C1 segment of cervical spinal cord (tissue), 14 donors: ENCODE measurements at places on chromosomes 7 and 10.
A peak's percentile ranks its signal among the peaks of the same experiment; 100 is the strongest.

DNA sequence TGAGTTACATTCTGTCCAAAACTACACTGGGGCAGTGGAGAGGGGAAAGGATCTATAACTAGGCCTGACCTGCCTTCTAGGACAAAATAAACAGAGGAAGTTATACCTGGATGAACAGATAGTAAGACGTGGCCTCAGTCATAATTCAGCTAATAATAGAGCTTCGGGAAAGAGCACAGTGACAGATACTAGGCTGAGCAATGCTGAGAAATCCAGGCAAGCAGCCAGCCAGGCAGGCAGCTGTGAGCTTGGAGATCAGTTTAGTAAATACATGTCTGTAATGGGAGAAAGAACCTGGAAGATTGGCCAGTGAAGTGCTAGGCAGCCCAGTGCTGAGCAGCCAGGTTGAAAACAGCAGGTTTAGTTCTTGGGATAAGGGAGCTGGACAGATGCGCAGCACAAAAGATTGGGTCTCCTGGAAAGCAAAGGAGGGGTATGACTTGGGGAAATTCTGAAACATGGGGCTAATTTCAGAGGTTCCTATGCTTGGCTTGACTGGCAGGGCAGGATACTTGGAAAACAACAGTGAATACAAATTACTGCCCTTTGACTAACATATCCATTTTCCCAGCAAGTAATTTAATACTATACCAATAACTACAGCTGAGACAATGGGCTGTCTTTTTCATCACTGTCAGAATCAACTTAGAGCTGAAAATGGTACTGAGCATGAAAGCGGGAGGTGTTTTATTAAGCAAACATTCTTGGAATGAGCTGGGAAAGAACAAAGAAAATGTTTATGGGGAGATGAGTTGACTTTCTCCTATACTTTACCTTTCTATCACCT is 140.8 kb downstream of the DGKB start:
- peak; percentile 21 for DNase-seq

GRCh38 chr10:32318476-32318896 is 28.5 kb downstream of the EPC1 start:
- no peak for DNase-seq

DNA sequence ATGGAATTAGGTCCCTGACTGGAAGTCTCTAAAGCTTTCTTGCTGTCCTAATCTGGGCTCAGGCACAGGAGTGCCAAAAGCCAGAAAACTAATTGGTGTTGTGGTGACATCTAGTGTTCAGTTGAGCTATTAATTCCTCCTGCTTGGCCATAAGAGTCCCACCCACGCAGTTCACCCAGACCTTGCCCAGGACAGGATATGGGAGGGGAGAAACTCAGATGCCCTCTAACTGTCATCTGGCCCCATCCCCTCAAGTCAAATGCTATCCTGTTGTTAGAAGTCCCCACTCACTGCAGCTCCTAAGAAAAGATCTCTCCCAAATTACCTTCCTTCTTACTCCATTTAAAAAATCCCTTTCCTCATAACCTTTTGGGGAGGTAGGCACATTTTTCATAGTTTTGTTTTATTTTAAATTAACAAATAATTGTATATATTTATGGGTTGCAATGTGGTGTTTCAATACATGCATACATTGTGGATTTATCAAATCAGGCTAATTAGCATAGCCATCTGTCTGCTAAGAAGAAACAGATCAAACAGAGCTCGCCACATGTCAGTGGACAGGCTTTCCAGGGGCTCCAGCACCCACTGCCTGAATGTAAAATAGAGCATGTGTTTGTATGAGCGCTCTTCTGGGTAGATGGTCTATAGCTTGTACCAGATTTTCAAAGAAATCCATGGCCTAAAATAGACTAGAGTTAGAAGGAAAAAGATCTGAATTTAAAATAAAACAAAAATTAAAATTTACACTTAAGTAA is 84.0 kb downstream of the GSAP start:
- DNase-seq: peak; percentile 24

DNA sequence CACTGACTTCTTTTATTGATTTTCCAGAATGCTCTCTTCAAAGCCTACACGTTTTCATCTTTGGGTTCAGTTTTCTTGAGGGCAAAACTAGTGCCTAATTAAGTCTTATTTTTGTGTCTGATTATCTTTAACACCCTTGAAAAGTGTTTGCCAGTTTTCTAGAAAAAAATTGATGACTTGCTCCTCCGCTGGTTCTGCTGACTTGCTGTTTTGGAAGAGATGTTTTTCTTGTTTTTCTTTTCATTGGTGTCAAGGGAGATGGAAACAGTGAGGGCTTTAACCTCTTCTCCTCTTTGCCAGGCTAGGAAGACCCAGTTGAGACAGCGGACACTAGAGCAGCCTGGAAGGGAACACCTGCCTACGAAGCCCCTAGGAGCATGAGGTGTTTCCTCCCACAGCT is 123.7 kb upstream of the EEPD1 start:
- DNase-seq: no peak

DNA sequence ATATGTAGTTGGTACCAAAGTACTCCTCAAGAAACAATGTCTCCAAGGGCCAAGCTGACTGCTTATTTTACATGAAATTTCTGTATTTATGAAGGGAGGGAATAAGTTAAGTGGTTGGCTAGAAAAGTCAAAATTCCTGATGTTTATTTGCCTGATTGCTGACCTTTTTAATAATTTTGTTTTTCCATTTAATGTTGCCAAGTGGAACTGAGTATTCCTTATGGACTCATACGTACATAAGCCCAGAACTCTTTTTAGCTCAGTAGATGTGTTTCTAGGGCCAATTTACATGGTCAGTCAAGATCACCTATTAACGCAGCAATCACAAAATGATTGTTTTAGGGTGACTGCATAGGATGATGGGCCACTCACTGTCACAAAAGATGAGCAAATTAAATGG is 78.3 kb upstream of the FZD8 start:
- DNase-seq: no peak
